Mucosa of descending colon (tissue), 3 donors: ENCODE measurements at places on chromosomes 4 and X.

DNA sequence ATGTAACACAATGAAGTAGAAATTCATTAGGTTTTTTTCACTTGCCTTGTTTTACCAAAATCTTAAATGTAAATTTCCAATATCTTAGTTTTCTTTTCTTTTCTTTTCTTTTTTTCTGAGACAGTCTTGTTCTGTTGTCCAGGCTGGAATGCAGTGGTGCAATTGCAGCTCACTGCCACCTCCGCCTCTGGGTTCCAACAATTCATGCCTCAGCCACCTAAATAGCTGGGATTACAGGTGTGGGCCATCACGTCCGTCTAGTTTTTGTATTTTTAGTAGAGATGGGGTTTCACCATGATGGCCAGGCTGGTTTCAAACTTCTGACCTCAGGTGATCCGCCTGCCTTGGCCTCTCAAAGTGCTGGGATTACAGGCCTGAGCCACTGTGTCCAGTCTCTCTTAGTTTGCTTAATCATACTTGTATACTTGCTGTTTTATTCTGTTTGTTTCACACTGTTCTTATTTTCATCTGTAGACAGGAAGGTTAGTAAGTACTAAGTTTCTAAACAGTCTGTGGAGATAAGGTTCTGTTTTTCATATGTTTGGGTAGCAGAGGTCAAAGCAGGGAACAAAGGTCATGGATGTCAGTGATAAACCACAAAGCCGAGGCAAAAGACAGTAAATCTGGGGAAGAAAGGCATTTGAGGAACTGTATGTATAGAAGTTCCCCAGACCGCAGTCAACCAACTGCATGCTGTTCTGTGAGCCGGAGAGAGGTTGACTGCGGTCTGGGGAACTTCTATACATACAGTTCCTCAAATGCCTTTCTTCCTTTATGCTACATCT, 129.1 kb downstream of the CBR4 start:
- DNase-seq = no peak

DNA sequence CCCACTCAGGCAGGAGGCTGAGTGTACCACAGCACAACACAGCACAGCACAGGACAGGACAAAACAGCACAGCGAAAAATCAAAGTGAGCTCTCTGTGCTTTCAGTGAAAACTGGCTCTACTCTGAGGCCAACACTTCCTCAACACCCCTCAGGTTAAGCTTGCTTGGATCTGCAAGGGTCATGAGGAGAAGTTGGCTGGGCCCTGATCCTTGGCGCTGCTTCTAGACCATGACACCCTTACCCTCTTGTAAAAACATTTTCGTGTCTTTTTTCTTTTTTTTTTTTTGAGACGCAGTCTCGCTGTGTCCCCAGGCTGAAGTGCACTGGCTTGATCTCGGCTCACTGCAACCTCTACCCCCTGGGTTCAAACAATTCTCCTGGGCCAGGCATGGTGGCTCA, 25.3 kb downstream of the USP46 start:
- DNase-seq = no peak

DNA sequence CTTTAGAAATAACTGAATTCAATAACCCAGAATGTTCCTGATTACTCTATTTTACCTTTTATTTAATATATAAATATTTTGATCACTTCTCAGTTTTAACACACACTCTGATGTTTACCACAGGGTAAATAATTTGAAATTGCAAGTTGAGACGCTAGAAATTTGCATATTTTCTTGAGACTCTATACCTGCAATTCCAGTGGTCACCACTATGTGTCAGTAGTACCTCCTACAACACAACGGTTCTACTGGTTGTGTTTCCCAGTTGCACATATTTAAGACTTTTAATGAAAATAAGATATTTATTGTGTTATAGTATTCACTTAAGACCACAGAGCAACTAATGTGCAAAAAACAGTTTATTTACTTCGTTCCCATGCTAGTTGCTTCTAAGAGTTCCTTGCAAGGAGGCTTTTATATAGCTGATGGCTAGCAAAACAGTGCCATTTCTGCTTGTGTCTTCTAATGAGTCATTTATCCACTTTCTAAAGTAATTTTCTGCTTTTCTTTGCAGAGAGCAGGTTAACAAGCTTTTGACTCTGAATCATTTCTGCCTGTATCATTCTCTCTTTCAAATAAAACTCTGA, 98.9 kb upstream of the PDLIM3 start:
- peak; percentile 36 for DNase-seq

GRCh38 chr4:157423526-157424020, 203.0 kb downstream of the GRIA2 start:
- no peak for DNase-seq

- peak; percentile 93 for DNase-seq
These were observed 16.0 kb upstream of the SH3TC1 start for GRCh38 chr4:8182858-8183725.

- DNase-seq = no peak
These were observed 377.9 kb downstream of the FAM133A start for GRCh38 chrX:94051926-94052325.

DNA sequence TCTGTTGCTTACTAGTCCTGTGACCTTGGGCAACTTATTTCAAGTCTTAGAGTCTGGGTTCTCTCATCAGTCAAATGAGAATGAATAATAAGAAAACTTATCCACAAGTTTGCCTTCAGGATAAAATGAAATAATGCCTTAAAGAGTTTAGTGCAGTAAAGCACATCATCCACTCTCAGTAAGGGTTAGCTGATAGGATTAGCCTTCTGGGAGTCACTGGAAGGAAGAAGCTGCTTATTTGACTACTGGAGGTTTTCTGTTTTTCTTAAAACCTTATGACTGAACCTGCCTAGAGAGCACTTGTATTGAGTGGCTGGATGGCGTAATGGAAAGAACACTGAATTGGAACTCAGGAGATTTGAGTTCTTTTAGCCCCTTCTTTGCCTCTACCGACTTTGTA, 1.8 kb downstream of the RNF128 start:
- DNase-seq = no peak

GRCh38 chrX:26557691-26558321, 341.8 kb downstream of the MAGEB5 start:
- DNase-seq = no peak

- DNase-seq = no peak
These were observed 81.2 kb downstream of the APOOL start for GRCh38 chrX:85084770-85085393.

GRCh38 chr4:98612318-98613250, 45.8 kb downstream of the TSPAN5 start:
- DNase-seq = no peak

DNA sequence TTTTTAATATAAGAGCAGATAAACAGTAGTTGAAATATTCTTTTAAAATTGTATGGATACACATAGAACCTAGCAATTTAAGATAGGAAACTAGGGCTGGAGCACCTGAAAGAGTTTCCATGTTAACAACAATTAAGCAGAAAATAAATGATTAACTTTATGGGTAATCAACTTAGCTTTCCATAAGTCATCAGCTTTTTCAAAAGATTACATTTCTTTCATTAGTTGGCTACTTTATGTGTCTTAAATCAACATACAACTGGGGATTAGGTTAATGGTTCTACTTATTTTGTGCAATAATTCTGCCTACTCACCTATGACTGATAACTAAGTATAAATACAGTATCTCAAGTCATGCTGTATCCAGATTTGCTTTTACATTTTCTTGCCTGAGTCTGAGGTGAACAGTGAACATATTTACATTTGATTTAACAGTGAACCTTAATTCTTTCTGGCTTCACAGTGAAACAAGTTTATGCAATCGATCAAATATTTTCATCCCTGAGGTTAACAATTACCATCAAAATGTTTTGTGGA, at the start of gene ANXA10:
Gene ANXA10, plus strand, starts transcription at position 362 of the 537 bp plus-strand sequence. Its CDS starts 164 bp downstream, at position 526.
- no peak for DNase-seq

GRCh38 chr4:152686452-152687013, 6.7 kb upstream of the TMEM154 start:
- DNase-seq = no peak

DNA sequence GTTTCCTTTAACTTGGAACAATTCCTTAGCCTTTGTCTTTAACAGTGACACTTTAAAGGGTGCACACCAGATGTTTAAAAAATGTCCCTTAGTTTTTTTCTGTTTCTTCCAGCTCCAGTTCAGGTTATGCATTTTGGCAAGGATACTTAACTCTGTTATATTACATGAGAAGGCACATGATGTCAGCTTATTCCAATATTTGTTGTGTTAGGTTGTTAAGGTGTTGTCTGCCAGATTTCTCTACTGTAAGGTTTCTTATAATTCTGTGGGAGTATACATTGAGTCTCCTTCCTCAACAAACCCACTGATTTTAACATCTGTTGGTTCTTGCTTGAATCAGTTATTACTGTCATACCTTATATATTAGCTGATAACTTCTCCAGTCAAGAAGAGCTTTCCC, 33.3 kb downstream of the REST start:
- no peak for DNase-seq

DNA sequence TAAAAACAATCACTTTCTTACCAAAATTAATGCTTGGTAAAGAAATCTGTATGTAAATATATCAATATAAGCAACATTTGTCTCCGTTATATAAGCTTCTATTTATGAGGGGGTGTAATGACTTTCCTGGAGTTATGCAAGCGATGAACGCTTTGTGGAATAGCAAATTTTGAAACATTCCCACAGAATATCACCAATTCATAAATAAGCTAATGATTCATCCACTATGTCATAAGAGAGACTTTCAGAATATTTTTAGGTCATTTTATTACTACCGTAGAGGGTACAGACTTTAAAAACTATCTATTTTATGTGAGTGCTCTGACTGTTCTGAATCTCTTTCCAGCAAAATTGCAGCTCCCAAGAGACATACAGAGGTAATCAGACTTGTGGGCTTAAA, 179.5 kb upstream of the FTHL17 start:
- no peak for DNase-seq

DNA sequence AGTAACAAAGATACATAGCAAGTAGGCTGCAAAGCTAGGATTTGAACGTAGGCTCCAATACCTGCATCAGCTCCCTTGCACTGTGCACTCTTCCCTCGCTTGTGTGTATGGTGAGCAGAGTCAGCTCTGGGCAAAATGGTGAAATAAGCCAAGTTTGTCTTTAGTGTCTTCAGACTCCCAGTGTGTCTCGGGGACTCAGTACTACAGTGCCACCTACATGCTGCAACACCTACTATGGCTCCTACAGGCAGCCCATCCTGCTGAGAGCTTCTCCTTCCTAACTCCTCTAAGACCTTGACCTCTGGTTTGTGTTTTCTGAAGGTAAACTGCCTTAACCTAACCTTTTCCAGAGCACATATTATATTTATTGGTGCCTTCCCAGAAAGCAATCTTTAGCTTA, 42.5 kb downstream of the RTL9 start:
- DNase-seq = no peak

- DNase-seq = no peak
These were observed 148.3 kb upstream of the ANXA10 start for GRCh38 chr4:167943872-167944505.

DNA sequence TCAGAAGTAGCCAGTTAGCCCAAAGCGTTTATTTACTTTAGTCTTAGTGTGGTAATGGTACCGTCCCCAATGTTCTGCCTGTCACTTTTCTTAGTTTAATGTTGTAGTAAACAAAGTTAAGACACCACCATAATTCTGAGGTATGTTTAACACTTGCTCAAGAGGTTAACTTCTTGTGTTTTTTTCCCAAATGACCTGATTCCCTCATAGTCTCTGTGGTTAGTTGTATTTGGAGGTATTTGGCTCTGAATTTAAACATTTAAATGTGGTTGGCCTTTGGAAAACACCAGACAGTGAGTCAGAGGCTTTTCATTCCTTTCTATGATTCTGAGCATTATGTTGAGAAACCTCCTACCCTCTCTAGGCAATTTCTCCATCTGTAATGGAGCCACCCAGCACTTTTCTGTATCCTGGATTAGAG, 47.9 kb downstream of the CXCL1 start:
- no peak for DNase-seq

- DNase-seq = no peak
These were observed 14.8 kb downstream of the LHFPL1 start for GRCh38 chrX:112664924-112665323.
